ENCODE measurements at places on chromosomes 2 and 18.
A peak's percentile ranks its signal among the peaks of the same experiment; 100 is the strongest.

DNA sequence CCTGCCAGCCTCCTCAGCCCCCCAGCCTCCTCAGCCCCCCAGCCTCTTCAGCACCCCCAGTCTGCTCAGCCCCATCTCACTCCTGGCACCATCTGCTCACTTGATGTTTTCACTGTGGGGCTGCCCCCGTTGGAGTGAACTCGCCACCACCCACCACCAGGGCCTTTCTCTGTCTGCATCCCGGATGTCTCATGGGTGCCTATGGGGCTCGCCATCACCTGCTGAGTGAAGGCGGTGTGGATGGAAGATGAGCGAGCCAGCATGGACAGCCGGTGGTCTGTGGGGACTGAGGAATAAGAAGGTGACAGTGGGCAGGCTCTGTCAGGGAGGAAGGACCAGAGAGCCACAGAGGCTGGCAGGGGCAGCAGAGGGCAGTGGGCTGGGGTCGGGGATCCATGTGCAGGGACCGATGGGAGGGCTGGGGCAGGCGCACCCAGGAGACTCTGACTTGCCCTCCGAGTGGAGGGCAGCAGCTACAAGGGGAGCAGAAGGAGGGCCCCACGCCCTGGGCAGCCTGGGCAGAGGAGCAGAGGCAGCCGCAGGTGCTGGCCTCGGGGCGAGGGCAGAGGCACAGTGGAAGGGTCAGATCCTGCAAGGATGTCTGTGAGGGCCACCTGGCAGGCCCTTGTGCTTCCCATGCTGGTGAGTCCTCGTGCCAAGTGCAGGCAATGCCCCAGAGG lies 74.7 kb upstream of the ODC1 start:
- no peak for DNase-seq

DNA sequence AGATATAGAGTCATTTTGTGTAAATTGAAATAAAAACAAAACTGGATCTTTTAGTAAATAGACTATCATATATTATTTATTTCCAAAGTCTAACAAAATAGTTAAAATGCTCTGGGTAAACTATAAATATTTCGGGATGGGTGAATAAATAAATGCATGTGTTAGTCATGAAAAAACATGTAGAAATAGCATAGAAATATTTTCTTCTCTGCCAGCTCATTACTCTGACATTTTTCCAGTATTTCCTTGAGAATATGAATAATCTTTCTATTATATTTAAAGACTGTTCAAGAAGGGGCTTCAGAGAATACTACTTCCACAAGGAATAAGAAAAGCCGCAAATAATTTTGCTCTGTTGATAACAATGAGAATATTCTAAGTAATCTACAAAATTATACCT lies 880.4 kb downstream of the TRIB2 start:
- no peak for DNase-seq

GRCh38 chr2:34104601-34105000 lies 505.5 kb upstream of the FAM98A start:
- no peak for DNase-seq

DNA sequence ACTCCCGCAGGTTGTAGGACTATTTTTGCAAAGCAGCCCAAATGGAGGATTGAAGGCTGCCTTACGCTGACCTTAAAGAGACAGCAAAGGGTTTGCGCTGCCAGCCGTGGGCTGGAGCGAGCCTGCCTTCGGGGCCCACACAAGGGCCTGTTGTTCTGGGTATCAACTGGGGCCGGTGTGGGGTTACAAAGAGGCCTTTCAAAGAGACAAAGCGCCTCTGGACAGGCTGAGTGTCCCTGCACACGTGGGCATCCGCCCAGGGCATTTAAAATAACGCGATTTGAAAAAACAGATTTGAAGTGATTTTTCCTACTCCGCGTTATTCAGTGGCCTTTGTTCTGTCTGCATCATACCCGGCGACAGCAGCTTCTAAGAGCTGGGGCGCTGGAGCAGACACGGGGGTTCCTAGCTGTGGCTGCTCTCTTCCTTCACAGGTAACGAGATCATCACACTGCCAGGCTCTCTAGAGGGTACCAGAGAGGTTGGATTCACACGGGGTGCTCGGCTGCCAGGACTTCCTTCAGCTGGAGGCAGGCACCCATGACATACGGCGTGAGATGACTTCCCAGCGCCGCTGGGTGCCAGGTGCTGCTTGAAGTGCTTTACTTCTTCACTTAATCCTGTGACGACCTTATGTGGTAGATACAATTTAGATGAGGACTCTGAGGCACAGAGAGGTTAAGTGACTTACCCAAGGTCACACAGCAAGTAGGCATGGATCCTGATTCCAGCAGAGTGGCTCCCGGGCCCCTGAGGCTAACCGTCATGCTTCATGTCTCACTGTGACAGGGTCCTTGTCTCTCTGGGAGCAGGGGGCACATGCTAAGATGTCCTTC lies 32.2 kb downstream of the MAL start:
- no peak for DNase-seq

DNA sequence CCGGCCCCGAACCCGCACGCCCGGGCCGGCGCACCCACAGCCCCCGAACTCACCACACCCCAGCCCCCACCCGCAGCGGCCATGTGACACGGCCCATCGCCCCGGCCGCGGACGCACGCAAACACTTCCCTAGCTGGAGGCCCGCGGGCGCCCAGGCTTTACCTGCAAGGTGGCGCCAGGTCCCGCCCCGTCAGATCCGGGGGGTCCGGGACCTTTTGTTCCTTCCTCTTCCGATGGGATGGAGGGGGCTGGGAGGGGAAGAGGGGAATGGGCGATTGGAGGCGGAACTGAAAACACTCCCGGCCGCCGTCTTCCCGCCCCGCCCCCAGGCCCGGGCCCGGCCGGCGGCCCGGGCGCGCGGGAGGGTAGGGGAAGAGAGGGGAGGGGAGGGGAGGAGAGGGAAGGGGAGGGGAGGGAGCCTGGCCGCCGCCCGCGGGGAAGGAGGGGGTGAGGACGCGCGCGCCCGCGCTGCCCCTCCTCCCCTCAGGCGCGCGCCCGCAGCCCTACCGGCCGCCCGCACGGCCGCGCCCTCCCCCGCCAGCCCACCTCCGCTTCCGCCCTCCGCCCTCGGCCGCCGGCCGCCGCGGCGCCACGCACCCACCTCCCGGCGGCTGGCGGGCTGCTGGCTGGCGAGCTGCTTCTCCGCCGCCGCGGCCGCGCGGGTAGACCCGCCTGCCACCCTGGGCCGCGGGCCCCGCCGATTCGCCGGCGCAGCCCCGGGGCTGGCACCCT lies at the start of gene SMAD2:
Gene SMAD2 (minus strand): TSS at position 461 of the 732 bp plus-strand sequence. CDS start 33,903 bp downstream, outside the sequence.
- peak; percentile 77 for DNase-seq

GRCh38 chr2:99444222-99444621 lies 45.6 kb downstream of the REV1 start:
- no peak for DNase-seq

DNA sequence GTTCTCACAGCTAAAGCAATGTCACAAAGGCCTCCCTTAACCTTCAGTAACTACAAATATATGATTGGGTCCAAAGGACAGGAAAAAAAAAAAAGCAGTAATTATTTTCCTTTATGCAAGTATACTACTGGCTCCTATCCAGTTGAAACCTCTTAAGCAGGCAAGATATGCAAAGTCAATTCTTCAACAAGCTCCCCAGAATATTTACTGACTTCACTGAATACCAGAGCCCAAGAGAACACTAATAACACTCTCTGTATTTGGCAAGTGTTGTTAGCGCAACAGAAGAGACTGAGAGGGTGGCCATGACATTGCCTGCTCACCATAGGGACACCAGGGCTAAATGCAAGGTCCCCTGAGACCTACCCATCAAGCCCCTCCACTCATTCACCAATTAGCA lies 74.5 kb downstream of the AP1S3 start:
- DNase-seq: no peak

DNA sequence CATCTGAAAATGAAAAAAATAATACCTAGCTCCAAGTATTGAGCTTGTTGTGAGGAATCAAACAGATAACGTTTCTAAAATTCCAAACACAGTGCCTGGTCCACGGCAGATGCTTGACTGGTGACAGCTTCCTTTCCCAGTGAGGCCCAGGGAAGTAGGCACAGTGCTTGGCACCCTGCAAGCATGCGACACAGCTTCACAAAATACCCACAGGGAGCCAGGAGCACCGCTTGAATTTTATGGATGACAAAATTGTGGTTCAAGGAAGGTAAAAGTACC lies 205.1 kb upstream of the TNP1 start:
- no peak for DNase-seq

DNA sequence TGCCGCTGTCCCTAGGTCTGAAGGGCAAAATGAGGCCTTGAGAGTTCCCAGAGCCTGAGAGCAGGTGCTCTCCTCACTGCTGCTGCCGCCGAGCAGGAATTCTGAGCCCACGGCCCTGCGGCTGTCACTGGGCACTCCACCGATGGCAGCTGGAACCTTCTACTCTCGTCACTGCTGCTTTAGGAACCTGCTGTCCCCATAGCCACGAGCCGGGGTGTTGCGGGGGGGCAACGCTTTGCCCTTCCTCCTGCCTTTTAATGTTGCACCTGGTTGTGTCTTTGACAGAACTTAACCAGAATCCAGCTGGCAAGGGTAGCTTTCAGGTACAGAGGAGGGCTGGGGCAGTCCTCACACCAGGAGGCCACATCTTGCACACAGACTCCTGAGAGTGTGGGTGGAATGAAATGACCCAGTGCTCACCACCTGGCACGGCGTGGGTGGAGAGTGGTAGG lies 32.3 kb downstream of the NCK2 start:
- DNase-seq: no peak

GRCh38 chr2:208142240-208142924 lies 3.6 kb downstream of the CRYGB start:
- peak; percentile 96 for DNase-seq

DNA sequence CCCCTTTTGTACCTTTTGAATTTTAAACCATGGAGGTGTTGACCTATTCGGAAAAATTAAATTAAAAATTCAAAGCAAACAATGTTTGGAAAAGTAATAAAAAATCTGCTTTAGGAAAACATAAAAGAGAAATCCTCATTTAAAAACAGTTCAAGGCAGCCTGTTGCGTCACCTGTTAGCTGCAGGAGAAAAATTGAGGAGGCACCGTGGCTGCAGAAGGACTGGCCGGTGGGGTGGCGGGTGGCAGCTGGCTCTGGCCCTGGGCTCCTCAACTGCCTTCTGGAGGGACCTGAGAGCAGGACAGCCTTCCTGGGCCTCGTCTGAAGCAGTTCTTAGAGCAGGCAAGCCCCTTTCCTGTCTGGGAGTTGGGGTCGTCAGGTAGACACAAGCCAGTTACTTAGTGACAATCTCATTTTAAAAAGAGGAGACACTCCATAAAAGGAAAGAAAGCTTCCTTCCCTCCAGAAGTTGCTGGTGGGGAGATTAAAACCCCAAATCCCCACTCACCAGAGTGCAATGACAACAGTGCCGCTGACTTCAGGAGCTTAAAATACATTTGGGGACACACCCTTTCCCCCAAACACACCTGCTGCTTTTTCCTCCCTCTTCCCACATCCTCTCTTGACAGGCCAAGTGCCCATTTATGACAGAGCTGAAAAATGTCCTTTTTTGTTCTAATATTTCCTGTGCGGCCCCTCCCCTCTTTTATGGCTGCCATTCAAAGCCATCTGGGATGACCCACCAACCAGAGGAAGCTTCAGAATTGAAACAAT lies 9.7 kb downstream of the ZBTB7C start:
- no peak for DNase-seq

DNA sequence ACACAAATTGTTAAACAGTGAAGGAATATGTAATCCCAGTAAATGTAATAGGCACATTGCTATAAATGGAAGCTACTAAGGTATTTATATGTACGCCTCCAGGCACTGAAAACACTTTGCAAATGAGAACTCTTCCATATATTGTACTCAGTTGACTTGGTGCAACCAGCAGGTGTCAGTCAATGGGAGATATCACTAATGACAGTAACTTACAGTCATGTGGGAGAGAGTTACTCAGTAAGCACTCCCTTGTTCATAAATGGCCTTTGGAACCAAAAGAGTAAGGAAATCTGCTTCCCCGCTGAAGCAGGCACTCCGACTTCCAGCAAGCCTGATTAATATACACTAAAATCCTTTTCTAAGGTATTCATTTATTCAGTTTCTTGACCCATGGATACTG lies 5.9 kb downstream of the MDH1 start:
- DNase-seq: no peak

- no peak for DNase-seq
Observed at GRCh38 chr2:39587168-39587567, 78.5 kb upstream of the TMEM178A start.

DNA sequence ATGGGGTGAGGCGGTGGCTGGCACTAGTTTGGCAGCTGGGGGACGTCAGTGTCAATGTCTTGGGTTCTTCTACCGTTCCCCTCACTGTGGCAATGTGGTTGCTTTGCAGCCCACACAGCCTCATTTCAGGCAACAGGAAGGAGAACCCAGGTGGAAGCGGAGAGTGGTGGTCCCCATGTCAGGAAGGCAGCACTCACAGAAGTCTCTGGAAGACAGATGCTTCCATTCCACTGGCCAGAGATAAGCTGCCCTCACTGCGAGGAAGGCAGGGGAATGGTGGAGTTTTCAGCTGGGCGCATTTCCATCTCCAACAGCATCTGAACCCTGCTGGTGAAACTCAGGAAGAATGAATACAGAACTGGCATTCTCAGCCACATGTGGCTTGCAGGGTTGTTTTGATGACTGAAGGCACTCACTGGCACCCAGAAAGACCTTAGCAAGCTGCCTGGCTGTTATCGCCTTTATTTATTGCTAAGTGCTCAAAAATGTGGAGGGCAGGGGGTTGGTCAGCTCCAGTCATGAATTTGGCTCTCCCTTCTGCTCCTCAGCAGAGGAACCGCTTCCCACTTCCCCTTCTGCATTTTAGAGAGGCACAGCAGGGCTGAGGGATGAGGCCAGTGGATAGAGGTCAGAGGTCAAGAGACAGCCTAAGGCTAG lies 19.4 kb downstream of the KCNIP3 start:
- no peak for DNase-seq

GRCh38 chr18:45100321-45101105 lies 419.8 kb downstream of the SETBP1 start:
- DNase-seq: no peak

DNA sequence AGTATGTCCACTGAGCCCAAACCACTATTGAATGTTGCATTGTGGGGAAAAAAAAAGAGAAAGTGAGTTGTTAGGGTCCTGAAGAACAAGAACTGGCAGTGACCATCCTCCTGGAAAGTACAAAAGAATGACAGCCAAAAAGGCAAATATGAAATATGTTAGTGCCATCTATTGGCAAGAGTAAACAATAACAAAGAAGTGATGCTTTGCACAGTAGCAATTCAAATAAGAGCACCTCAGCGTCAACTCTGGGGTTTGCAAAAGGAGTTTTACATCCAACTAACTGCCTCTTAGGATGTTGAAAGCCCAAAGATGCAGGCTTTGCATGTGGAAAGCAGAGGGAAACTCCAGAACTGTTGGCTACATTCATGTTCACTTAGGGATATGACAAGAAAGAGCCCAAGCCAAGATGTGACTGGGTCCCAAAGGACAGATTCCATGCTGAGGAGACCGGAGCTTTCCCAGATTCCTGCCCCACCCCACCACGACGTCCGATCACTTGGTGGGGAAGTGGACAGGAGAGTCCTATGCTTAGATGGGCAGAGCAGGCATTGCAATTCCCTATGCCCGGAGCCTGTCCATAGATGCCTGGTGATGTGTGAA lies 15.6 kb downstream of the TRABD2A start:
- DNase-seq: no peak

DNA sequence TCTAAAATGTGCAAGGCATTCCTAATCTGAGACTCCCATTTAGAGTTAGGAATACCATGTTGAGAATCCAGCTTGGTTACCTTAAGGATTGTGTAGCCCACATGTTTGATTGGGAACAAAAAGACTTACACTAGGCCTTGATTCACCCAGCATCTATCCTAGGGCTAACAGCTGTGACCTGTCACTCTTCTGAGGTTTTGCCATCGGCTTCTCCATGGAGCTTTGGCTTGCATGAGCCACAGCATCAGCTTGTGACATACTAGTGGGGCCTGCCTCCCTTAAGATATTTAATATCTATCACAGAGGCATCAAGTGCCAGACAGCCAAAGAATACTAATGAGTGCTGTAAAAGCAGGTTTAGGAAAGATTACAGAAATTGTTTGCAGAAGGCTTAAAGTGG lies 241.3 kb upstream of the UBE2E3 start:
- no peak for DNase-seq

Measured in NCI-H2081 (cell line).